ENCODE measurements at places on chromosomes 4 and X.

- no peak for DNase-seq
Measured at GRCh38 chrX:13764765-13765164, 30.2 kb downstream of the OFD1 start.

DNA sequence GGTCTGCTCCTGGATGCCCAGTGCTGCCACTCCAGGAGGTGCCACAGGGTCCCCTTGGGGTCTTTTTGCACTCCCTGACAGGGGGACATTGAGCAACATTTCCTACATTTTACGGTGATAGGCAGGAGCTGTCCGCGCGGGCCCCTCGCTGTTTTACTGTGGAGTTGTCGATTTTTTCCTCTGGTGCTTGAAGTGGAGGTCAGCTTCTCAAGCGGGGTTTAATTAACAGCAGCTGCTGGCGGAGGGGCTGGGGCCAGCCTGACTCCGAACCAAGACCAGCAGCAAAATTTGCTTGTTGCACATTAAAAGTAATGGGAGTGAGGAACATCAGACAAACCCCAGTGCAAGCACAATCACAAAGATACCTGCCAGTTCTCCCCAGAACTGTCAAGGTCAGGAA lies 13.2 kb upstream of the SH3TC1 start:
- DNase-seq, result no peak

DNA sequence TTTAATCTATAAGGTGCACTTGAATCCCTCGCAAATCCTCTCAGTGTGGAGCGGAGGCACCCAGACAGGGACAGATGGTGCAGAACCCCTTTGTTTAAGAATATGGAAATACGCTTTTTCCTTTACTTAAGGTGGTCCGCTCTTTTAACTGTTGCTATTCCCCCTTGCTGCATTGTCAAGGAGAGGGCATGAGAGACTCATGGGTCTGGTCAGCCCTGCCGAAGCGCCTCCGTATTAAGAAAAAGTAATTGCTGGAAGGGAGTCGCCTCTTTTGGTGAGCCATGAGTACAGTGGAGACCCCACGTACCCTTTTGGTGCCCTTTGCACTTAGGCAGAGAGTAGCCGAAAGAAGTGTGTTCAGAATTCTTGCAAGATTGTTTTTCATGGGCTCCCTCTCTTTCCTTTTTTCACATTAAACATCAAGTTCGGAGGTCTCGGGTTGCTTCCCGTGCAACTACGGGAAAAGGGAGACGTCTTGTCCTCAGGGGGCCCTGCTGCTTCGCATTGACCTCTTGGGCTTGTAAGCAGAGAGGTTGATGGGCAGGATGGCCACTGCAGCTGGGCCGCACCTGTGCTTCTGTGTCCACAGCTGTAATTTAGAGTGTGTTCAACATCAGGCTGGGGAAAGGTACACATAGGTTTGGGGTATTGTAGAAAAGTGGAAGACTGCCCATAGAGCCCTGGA lies 109.6 kb downstream of the SPRY1 start:
- DNase-seq, result no peak

GRCh38 chr4:16687845-16688244 lies 210.6 kb downstream of the LDB2 start:
- DNase-seq, result no peak

- DNase-seq, result no peak
Measured at GRCh38 chrX:141278306-141278705, 36.0 kb upstream of the SPANXC start.

DNA sequence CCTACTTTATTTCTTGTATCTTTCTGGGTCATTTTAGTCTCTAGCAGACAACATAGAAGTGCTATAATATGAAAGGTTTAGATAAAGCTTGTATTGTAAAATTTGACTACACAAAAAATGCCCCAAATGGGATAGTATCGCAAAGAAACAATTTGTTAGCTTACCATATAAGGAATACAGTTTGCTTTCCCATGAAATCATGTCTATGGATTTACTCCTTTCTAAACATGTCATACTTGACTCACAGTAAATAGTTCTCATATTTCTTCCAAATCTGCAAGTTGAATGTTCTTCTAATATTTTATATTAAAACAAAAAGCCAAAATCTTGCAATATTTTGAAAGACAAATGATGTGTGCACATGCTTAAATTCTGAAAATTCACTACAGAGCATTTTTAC lies 103.9 kb downstream of the PPA2 start:
- no peak for DNase-seq

DNA sequence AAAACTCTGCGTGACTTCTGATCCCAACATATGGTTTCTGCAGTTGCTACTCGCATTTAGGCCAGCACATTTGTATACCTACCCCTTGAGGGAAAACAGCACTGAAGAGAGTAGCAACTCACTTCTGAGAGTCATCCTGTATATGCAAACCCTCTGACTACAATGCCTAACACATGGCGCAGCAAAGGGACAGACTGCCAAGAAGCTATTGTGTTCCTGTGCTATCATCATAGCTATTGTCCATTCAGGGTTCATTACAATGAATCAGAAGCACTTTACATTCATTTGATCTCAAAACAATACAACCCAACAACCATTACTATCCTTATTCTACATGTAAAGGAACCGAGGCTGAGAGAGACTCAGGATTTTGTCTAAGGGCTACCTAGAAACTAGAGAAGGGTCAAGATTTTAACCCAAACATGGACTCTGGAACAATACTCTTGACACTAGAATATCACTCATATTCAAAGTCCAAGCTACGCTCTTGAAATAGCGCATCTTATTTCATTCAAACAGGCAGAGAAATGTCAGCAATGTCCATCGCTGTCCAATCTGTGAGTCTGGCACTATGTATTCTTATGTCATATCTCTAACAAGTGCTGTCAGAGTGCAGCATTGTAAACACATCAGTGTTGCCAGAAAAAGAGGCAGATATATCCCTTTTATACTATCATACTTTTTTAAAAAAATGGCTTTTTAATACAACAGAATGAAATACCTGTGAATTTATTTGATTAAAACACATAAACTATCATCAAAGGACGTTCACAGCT lies 173.6 kb downstream of the CORIN start:
- DNase-seq, result no peak

DNA sequence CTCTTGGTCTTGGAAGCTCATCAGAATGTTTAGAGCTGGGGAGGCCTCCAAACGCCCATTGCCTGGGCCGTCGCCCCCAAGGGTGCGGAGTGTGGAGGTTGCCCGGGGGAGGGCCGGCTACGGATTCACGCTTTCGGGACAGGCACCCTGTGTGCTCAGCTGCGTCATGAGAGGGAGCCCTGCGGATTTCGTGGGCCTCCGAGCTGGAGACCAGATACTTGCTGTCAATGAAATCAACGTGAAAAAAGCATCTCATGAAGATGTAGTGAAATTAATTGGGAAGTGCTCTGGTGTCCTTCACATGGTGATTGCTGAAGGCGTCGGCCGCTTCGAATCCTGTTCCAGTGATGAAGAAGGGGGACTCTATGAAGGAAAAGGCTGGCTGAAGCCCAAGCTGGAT lies 23.3 kb downstream of the RGS12 start:
- DNase-seq, result no peak

- no peak for DNase-seq
Measured at GRCh38 chr4:117588771-117589170, 445.5 kb upstream of the NDST3 start.

DNA sequence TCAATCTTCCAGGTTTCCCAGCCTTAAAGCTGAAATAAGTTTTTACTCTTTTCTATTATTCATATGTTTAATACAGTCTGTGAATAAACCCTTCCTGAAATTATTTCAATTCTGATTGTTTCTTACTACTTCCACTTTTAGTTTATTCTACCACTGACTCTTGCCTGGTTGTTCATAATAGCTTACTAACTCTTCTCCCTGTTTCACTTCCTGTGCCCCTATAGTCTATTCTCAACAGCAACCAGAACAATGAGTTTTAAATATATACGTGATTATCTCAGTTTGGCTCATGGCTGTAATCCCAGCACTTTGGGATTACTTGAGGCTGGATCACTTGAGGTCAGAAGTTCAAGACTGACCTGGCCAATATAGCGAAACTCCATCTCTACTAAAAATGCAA lies 408.0 kb upstream of the SPOCK3 start:
- DNase-seq, result no peak

DNA sequence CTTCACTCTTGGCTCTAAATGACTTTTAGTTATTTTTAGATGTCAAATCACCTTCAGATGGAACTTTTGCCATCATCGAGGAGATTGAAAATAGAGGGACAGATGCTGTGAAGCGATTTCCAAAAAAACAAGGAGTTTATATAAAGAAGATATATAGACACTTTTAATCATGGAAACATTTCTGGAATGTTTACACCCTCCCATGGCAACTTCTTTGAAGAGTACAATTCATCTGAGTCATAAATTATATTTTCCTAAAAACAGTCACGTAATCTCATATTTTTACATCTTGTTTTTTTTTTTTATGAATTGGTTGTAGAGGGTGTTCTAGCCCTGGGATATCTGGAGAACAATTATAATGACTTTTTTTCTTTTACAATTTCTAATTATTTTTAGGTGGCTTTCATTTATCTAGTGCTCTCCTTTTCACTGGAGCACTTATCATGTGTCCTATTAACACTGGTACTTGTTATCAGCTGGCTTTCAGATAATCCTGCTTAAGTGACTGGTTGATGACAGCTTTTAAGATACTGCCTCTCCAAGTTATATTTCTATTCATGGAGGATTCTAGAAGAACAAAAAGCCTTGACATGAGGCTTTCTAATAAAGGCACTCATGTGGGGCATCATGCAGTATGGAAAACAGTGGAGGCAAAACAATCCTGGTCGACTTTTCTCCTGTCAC lies 24.9 kb downstream of the PCDH7 start:
- DNase-seq, result no peak

GRCh38 chr4:16196482-16197393 lies 29.5 kb downstream of the TAPT1 start:
- peak; percentile 28 for DNase-seq

DNA sequence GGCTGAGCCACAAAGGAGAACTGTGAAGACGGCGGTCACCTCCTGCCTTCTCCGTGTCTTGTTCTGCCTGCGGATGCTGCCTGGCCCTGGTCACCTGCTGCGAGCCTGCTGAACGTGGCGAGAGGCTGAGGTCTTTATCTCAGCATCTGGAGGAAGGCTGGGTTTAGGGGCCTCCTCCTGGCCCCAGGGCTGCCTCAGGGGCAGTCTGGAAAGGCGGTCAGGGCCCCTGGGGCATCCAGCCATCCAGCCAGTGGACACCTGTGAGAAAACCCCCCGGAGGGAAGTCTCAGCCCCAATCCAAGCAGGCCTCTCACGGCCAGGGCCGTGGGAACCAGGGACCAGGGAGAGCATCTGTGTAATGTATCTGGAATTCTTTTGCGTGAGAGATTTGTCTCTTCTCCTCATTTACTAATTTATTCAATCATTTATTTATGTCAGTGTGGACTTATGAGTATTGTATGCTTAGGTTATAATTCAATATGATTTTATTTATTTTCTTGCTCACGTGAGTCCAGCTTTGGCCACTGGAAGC lies 11.3 kb downstream of the PDE6B start:
- DNase-seq, result no peak

DNA sequence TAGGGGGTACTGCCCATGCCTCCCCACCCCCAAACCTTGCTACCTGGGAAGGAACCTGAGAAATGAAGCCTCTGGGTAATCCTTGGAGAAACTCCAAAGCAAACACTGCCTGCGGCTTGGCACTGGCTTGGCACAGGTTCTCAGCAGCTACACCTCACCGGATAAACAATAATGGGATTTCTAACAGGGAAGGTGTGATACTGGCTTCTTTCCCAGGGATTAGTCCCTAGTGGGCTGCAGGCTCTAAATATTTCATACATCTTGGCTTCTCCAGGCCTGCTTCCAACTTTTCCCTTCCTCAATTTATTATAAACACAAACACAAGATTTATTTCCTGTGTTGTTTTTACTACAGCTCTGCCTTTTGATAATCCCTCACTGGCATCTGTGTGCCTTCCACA lies 12.5 kb downstream of the SEC24D start:
- DNase-seq, result peak; percentile 5

GRCh38 chrX:39903937-39904336 lies 193.8 kb downstream of the BCOR start:
- no peak for DNase-seq

DNA sequence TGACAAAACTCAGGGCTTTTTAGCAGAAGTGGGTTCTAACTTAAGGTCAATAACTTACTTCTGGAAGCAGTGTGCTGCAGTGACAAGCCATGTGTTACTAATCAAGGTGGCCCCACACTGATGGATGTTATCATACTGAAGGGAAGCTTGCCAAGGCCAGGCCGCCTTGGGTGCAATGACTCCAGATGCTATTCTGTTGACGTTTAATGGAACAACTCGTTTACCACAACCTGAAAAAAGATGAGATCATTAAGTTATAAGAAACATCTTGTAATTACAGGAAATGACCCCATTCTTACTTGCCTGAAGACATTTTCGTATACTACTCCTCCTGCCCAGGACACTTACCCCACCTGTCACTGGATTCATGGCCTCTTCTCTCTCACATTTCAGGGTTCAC lies 38.9 kb upstream of the TMPRSS11D start:
- DNase-seq, result no peak

- peak; percentile 3 for DNase-seq
Measured at GRCh38 chrX:123830309-123830708, 29.5 kb upstream of the XIAP start.

DNA sequence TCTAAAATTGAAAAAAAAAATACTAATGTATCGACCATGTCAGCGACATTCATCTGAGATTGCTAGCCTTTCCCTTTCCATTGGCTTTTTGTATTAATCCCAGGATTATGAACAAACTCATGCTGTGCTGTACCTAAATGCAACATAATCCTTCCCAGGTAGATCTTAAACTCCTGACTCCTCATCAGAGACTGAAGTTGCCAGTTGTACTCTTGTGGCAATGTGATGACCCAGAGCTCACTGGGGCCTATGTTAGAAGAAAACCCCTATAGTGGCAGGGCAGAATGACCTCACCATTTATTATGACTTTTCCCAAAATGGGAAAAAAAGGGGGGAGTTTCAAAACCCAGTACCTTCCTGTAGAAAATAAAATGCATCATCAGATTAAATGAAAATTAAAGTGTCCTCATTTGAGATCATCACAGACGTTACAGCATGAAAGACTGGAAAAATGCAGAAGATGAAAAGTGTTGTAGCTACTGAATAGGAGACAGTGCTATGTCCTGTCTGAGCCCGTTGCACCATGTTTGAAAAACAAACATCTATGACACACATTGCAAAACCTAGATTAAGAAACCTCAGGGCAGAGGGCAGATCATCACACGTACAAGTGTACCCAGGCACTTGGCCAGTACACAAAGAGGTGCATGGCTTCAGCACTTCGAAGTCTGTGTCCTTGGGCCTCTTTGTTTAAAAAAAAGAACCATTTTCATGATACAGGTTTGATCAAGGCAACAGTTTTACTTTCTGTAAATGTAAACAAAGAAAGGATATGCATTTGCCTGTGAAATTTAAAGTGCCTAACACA lies 6.8 kb upstream of the ACSL4 start:
- no peak for DNase-seq

- no peak for DNase-seq
Measured at GRCh38 chr4:145583191-145584055, 35.8 kb upstream of the MMAA start.

DNA sequence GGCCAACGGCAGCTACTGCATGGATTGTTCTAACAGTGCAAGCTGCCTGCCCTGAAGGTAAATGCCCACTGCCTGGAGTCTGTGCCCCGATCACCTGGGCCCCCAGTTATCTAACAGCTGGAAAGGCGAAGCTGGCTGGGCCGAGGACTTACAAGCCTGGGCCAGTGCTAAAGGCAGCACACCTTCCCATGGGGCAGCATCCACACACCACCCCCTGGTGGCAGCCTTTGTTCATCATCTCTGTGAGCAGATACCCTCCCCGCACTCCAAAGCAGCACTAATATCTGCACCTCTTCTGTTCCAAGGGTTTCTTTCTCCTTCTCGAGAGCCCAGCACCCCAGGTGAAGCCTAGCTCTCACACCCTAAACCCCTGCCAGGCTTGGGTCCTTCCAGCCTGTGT lies 7.6 kb downstream of the SLC2A9 start:
- no peak for DNase-seq

GRCh38 chrX:20530406-20530921 lies 263.8 kb upstream of the RPS6KA3 start:
- DNase-seq, result peak; percentile 88

Data from spinal cord (tissue), 10 donors.